Panc1 (cell line): ENCODE measurements at places on chromosomes 4 and X.
A peak's percentile ranks its signal among the peaks of the same experiment; 100 is the strongest.

DNA sequence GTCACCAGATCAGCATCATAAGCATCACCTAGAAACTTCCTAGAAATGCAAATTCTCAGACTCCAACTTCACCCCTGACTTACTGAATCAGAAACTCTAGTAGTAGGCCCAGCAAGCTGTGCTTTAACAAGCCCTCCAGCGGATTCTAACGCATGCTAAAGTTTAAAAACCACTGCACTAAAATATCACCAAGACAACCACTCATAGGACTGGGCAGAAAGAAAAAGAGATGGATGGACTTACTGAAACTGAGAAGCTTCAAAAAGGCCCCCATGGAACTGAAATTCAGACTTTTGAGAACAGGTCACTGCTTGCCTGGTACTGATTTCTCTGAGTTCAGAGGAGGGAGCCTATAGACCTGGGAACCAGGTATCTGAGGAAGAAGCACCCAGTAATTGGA, 40.1 kb downstream of the FAM241A start:
- DNase-seq: no peak
- H3K27me3 ChIP-seq: no peaks in the 10 kb centered on the region
- H3K4me1 ChIP-seq: no peaks in the 10 kb centered on the region
- H3K36me3 ChIP-seq: no peaks in the 10 kb centered on the region

DNA sequence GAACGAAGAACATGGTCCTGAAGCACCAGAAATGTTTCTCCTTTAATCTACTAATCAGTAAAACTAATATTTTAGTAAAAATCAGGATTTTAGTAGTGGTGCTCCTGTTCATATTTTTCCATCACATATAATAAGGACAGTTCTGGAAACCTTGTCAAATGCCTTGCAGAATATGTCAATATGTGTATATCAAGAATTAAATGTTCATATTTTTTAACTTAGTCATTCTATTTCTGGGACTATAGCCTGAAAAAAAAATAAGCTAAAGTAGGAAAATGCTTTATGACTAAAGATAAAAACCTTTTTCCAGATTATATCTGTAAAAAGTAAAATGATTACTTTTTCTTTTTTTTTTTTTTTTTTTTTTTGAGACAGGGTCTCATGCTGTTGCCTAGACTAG, 65.1 kb downstream of the MAB21L2 start:
- no peak for DNase-seq
- no peak overlapping the region for H3K4me3 ChIP-seq
- no peaks in the 10 kb centered on the region for H3K36me3 ChIP-seq
- H3K4me1 ChIP-seq: no peaks in the 10 kb centered on the region
- no peaks in the 10 kb centered on the region for H3K27me3 ChIP-seq

- H3K27ac ChIP-seq: no peak overlapping the region
- no peaks in the 10 kb centered on the region for H3K4me1 ChIP-seq
- DNase-seq: no peak
- H3K4me3 ChIP-seq: no peak overlapping the region
- H3K36me3 ChIP-seq: no peaks in the 10 kb centered on the region
These were observed 622.5 kb downstream of the ANKRD50 start for GRCh38 chr4:124090021-124090420.

DNA sequence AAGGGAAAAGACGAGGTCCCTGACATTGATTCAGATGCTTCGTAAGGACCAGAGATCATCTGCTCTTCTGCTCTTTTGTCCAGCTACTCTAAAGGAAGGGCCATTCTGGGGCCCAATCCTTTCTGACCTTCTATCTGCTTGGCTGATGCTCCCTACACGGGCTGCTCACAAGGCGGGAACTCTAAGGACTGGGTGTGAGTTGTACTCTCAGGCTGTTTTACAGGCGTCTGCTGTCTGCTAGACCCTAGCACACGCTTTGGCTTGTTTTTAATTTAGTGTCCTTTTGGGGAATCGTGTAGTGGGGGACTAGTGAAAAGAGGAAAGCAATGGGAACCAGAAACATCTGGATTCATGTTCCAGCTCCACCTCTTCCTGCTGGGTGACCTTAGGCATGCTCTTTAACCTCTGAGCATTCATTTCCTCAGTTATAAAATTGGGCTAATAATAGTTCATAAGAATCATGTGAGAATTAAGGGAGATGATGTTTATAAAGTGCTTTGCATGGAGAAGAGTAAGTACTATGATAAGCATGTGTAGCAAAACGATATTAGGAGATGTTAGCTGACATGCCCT, 53.1 kb downstream of the CASP3 start:
- no peaks in the 10 kb centered on the region for H3K4me1 ChIP-seq
- no peak for DNase-seq
- H3K36me3 ChIP-seq: no peaks in the 10 kb centered on the region
- H3K27ac ChIP-seq: no peak overlapping the region
- H3K27me3 ChIP-seq: no peaks in the 10 kb centered on the region
- no peak overlapping the region for H3K4me3 ChIP-seq

DNA sequence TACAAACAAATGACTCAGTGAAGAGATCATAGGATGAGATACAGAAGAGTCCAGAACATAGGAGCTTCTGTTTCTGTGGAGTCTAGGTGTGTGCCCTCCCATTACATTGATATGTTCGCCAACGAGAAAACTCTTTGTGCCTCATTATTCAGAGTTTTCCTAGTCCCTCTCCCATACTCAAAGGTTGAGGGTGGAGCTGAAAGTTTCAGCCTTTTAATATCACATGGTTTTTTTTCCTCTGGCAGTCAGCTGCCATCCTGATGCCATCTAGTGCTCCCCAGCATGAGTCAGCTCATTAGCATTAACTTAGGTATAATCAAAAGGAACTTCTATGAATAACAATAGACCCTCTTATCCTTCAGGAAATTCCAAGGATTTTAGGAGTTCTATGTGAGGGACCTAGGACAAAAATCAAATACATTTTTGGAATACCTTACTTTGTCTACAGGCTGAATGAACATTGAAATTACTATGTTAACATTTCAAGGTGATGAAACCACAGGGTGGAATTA, 559.6 kb upstream of the AMOT start:
- peak; percentile 38 for DNase-seq
- no peaks in the 10 kb centered on the region for H3K4me1 ChIP-seq
- H3K27ac ChIP-seq: 0 out of 2 replicates have a peak overlapping the region, but pooled peaks have one; percentile 23
- H3K4me3 ChIP-seq: no peak overlapping the region

DNA sequence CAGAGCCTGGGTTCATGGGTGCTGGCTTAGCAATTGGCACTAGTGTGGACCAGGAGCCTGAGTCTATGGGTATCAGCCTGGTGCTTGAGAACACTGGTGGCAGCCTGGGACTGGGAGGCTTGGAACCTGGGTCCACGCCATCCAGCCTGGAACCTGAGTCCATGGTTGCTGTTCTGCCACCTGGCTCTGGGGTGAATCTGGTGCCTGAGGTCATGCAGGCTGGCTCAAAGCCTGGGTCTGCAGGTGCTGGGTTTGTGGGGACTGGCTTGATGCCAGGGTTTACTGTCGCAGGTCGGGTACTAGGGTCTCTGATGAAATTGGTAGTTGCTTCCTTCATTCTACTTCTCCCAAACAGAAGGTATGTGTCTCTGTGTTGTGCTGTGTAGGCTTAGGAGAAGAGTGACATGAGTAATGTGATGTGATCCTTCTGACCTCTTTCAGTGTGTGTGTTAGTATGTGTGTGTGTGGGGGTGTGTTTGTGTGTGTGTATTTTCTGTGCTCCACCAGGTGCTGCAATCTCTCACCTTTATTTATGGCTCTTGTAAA, 517.0 kb upstream of the EPHA5 start:
- no peaks in the 10 kb centered on the region for H3K27me3 ChIP-seq
- H3K27ac ChIP-seq: no peak overlapping the region
- no peaks in the 10 kb centered on the region for H3K4me1 ChIP-seq
- no peaks in the 10 kb centered on the region for H3K36me3 ChIP-seq
- H3K4me3 ChIP-seq: no peak overlapping the region

- H3K36me3 ChIP-seq: no peaks in the 10 kb centered on the region
- no peak overlapping the region for H3K27ac ChIP-seq
- no peak overlapping the region for H3K4me3 ChIP-seq
- no peak for DNase-seq
These were observed 57.8 kb upstream of the PLAC1 start for GRCh38 chrX:134715930-134716619.

GRCh38 chrX:12790885-12791256, 341 bp upstream of the PRPS2 start:
- H3K4me3 ChIP-seq: peak overlapping the region; percentile 59
- DNase-seq: no peak
- H3K27me3 ChIP-seq: no peaks in the 10 kb centered on the region
- no peak overlapping the region for H3K27ac ChIP-seq

DNA sequence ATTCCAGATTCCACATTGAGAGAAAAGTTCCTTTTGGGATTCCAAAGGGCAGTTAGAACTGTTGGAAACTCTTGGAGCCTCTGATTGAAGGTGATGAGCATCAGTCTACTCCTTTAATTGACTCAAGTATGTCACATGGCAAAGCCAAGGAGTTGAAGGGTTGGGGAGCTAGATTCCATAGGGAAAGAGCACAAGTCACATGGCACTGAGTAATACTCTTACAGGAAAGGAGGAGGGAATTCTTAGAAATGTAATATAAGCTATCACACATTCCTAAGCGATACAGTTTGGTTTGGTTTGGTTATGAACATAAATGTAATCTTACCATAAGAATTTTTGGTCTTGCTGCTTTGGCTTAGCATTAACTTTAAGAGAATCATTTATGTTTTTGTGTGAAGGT, 15.7 kb downstream of the SPCS3 start:
- H3K27ac ChIP-seq: no peak overlapping the region
- H3K4me1 ChIP-seq: no peaks in the 10 kb centered on the region
- no peaks in the 10 kb centered on the region for H3K36me3 ChIP-seq
- no peak for DNase-seq

- no peaks in the 10 kb centered on the region for H3K4me1 ChIP-seq
- no peaks in the 10 kb centered on the region for H3K36me3 ChIP-seq
- H3K27me3 ChIP-seq: no peaks in the 10 kb centered on the region
- H3K27ac ChIP-seq: no peak overlapping the region
- H3K4me3 ChIP-seq: no peak overlapping the region
- no peak for DNase-seq
These were observed 11.1 kb upstream of the SMIM14 start for GRCh38 chr4:39649639-39650265.

GRCh38 chr4:13866881-13867280, 239.4 kb upstream of the BOD1L1 start:
- no peak overlapping the region for H3K27ac ChIP-seq
- no peaks in the 10 kb centered on the region for H3K36me3 ChIP-seq
- H3K4me1 ChIP-seq: no peaks in the 10 kb centered on the region
- DNase-seq: no peak

DNA sequence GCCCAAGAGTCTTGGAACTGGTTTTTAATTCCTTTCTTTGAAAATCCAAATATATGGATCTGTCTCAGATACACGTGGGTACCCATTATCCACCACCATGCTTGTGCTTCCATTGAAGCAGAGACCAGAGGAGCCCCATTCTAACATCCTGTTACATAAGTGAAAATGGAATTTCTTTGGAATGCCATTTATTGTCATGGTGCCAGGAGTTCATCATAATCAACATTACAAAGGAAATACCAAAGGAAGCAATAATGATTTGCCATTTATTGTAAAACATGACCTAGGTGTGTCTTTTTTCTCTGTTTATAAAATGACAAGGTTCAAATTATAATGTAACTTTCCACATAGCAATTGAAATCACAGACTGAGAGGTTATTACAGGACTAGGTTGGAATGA, 61.7 kb downstream of the PALLD start:
- no peak for DNase-seq
- no peak overlapping the region for H3K27ac ChIP-seq
- H3K4me1 ChIP-seq: no peaks in the 10 kb centered on the region
- no peaks in the 10 kb centered on the region for H3K36me3 ChIP-seq

DNA sequence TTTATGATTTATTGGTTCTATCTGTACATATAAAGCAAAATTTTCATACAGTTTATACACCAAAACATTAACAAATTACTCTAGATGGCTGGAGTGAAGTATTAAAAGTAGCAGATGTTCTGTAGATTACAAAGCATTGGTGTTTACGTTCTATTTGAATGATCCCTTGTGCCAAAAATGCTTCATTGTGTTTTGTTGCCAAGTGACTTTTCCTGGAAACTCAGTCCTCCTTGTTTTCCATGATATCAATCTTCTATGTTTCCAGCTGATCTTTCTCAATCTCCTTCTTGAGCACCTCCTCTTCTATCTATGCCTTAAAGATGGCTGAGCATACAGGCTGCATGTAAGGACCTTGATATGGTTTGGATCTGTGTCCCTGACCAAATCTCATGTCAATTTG, 263.6 kb upstream of the CTSO start:
- no peaks in the 10 kb centered on the region for H3K36me3 ChIP-seq
- DNase-seq: no peak
- H3K4me3 ChIP-seq: no peak overlapping the region
- H3K4me1 ChIP-seq: no peaks in the 10 kb centered on the region
